Esophagus muscularis mucosa (tissue), 4 donors: ENCODE measurements at places on chromosomes 11 and 22. TPM values are rescaled to one million over a fixed set of nuclear protein-coding genes. Genes with fewer than 3 reads are reported as not detected.

GRCh38 chr11:106969644-106970355 is 48.5 kb downstream of the GUCY1A2 start:
- H3K4me1 ChIP-seq = no peaks in the 10 kb centered on the region
- DNase-seq = no peak
- H3K4me3 ChIP-seq = no peak overlapping the region
- H3K27me3 ChIP-seq = no peaks in the 10 kb centered on the region
- H3K36me3 ChIP-seq = no peaks in the 10 kb centered on the region

DNA sequence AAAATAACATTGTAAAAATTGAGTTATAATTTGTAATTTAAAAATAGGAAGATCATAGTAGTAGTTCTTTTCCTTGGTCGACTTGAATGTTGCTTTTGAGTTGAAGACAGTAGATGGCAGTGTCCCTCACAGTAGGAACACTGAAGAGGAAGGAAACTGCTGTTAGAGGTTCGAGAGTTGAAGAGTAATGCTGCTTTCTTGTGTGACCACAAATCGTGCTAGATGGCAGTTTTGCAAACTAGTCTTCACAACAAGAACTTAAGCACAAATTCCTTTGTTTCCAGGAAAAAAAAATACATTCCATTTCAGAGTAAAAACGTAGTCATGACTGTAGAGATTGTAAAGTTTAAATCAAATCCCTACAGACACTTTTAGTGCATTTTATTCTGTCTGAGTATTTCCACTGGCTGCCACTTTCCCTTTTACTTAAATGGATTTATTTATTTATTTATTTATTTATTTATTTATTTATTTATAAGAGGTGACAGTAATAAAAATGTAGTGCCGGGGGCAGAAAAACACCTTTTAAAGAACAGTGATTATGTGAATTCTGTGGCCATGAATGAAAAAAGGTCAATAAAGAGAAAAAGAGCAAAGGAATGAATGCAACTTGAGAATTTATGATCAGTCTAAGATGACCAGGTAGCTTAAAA is 54.6 kb downstream of the SPECC1L start:
- no peak for DNase-seq
- no peaks in the 10 kb centered on the region for H3K27me3 ChIP-seq
- H3K27ac ChIP-seq = no peak overlapping the region
- no peak overlapping the region for H3K4me3 ChIP-seq
- H3K36me3 ChIP-seq = peaks cover 32% of the 10 kb centered on the region
- peaks cover 19% of the 10 kb centered on the region for H3K4me1 ChIP-seq

DNA sequence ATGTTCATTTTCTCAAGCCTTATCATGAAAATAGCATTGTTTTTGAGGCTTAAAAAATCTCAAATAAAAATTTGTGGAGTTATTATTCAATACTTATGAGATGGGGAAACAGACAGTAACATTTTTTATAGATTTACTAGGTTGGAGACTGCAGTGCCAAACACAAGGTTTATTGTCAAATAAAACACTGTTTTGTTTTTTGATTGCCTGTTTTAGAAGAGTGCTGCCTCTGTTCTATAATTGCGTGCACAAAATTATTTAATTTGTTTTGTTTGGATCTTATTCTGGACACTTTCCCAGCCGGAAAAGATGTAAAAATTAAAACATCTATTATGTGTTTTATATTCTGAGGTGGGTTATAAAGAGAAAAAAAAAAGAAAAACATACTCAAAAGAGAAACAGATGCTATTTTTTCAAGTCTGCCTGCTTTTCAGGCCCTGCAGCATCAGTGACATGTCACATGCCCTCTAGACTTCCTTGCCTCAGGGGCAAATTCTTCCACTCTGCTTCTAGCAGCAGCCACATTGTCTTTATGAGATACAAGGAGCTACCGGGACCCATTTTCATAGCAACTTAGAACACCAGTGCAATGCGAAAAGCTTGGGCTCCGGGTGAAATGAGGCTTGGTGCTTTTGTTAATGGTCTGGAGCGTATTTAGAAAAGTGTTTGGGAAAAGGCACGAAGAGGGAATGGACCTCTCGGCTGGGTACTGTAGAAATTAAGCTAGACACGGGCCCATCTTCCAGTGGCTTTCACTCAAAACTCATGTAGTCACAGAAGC is 77.5 kb downstream of the EFCAB6 start:
- peak; percentile 24 for DNase-seq
- H3K4me3 ChIP-seq = no peak overlapping the region
- no peaks in the 10 kb centered on the region for H3K27me3 ChIP-seq

DNA sequence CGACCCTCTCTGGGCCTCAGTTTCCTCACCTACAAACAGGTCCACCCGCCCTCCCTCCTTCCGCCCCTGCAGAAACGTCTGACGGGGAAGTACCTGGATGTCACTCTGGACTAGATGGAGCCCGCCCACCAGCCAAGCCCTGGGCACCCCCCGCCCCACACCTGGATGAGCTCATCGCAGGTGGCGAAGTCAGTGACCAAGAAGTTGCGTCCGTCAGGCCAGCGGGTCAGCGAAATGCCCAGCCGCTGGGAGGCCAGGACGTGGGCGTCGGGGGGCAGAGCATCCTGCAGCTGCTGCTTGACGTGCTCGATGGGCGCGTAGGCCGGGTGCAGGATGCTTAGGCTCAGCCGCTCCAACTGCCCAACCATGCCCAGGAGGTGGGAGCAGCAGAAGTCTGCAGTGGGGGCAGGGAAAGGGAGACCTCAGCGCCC is 897 bp downstream of the PNPLA5 start:
- H3K4me1 ChIP-seq = peaks cover 13% of the 10 kb centered on the region
- no peak overlapping the region for H3K4me3 ChIP-seq
- no peak for DNase-seq
- H3K27me3 ChIP-seq = peaks cover 30% of the 10 kb centered on the region
- H3K27ac ChIP-seq = no peak overlapping the region

- H3K36me3 ChIP-seq = no peaks in the 10 kb centered on the region
- DNase-seq = no peak
- no peak overlapping the region for H3K4me3 ChIP-seq
These were observed 107.3 kb upstream of the FGF3 start for GRCh38 chr11:69926376-69927050.

DNA sequence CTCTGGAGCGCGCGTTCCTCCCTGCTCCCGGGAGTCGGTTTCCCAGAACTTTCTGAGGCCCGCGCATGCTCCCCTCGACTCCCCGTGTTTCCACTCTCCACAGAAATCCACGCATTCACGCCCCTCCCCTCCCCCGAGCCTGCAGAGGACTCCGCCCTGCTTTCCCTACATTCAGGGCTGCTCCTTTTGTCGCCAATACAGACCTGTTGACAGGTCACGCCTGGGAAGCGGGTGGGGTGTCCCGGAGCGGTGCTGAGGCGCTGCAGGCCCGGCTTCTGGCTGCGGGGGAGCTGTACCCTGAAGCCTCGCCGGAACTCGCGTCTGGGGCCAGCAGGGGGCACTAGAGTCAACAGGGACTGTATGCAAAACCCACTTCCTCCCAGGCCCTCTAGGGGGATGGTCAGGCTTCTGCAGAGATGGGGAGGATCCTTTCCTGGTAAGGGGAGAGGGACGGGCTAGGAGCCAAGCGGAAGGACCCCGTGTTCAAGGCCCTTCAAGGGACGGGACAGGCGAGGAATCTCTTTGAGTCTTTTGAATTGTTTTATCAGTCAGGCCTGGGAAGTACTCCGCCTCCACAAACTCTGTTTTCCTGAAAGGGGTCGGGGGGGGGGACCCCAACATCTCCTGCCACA is at the start of gene PRAME:
TSS of gene PRAME (minus strand) at position 294 of the 632 bp plus-strand sequence. CDS start 2,433 bp downstream, outside the sequence.
- no peak within 1 kb of the TSS for H3K27ac ChIP-seq
- no peaks in the 10 kb centered on the region for H3K4me1 ChIP-seq
- no peak within 1 kb of the TSS for H3K4me3 ChIP-seq
- H3K27me3 ChIP-seq = no peaks in the 10 kb centered on the region

DNA sequence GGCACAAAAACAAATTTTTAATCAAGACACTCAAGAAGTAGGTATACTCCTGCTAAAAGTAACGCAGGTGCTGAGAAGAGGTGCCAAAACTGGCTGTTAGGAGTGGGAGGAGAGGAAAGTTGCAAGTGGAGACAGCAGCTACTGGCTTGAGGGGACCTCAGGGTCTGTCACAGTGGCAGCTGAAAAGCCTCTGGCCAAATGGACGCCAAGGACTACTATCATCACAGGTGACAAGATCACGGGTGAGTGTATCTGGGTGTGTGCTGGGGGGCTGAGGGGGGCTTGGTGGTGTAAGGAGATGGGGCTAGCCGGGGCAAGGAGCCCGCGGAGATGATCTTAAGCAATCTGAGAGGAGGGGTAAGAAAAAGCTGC is 687 bp downstream of the ZNF202 start:
- peaks cover 17% of the 10 kb centered on the region for H3K4me1 ChIP-seq
- H3K36me3 ChIP-seq = no peaks in the 10 kb centered on the region
- peak overlapping the region; percentile 83 for H3K27ac ChIP-seq
- peak overlapping the region; percentile 80 for H3K4me3 ChIP-seq
- no peak for DNase-seq

- no peaks in the 10 kb centered on the region for H3K36me3 ChIP-seq
- H3K27me3 ChIP-seq = no peaks in the 10 kb centered on the region
- H3K27ac ChIP-seq = no peak overlapping the region
These were observed 19.5 kb downstream of the ZNF74 start for GRCh38 chr22:20413217-20414058.

DNA sequence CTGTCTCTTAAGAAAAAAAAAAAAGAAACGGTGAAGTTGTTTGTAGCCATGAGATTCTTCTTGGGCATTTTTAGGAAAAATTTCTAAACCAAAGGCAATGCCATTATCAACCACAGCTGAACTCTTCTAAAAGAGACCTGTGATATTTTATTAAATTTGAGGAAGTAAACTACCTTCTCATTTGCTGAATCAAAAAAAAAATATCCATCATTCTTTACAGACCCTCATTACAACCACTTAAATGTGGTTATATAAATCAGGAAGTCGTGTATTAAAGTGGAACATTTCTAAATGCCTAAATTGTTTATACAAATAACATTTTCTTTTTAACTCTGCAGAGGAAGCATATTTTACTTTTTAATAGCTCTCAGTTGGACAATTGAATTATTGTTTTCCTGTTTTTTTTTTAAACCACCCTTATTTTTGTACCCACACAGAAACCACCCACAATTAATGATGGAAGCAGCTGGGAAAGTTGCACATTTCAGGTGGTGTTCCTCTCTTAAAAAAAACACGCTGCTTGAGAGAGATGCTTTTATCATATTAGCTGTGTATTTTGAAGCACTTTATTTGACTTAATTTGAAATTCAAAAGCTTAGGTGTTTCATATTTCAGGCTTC is 91.2 kb downstream of the ARHGAP42 start:
- no peaks in the 10 kb centered on the region for H3K36me3 ChIP-seq
- H3K4me1 ChIP-seq = no peaks in the 10 kb centered on the region
- H3K27me3 ChIP-seq = no peaks in the 10 kb centered on the region
- DNase-seq = no peak

DNA sequence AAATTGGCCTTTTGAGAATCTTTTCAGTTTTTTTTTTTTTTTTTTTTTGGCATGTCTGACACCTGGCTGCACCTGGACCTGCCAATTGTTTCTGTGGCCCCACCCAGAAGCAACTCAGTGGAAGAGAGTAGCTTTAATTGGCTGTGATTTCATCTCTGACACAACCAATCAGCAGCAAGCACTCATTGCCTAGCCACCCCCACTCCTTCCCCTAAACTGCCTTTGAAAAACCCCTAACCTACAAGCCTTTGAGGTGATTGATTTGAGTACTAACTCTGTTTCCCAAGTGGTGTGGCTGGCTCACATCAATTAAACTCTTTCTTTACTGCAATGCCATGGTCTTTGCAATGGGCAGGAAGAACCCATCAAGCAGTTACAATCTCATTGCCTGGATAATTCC is 98.2 kb upstream of the CHORDC1 start:
- no peak overlapping the region for H3K27ac ChIP-seq
- H3K27me3 ChIP-seq = no peaks in the 10 kb centered on the region
- H3K36me3 ChIP-seq = no peaks in the 10 kb centered on the region

DNA sequence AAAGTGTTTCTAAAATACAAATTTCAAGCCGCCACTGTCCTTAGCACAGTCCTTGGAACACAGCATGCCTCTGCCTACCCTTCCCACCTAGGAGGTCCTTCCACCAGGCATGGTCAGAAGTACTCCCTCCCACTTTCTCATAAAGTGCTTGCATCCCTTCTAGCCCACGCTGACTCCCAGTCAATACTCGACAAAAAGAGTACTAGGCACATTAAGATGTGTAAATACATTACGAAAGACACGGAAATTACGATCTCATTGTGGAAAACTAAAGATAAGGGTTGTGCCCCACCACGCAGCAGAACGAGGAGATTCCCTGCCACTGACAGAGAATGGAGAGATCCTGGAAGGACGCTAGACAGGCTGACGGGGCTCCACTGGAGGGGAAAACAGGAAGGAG is 13.5 kb downstream of the CHKA start:
- no peaks in the 10 kb centered on the region for H3K27me3 ChIP-seq
- no peak for DNase-seq
- H3K27ac ChIP-seq = no peak overlapping the region
- H3K4me1 ChIP-seq = peaks cover 13% of the 10 kb centered on the region
- H3K4me3 ChIP-seq = no peak overlapping the region
- peaks cover 5% of the 10 kb centered on the region for H3K36me3 ChIP-seq

DNA sequence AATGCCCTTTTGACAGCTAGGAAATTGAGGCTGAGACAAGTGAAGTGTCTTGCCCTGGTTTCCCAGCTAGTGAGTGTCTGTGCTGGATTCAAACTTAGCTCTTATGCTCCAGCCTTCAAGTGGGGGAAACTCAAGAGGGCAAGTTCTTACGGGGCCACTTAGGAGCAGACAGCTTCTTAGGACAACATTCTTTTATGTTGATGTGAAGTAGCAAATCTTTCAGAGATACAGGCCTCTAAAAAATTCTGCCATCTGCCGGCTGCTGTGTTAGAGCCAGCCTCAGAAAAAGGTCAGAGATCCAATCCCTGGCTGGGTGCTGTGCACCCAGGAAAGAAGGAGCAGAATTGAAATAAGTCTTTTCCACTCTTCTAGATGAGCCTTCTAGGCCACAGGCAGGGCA is 26.6 kb downstream of the TIMP3 start:
- H3K36me3 ChIP-seq = peaks cover 24% of the 10 kb centered on the region
- H3K4me1 ChIP-seq = peaks cover 100% of the 10 kb centered on the region
- peak overlapping the region; percentile 83 for H3K27ac ChIP-seq

- no peak for DNase-seq
- peaks cover 69% of the 10 kb centered on the region for H3K36me3 ChIP-seq
- H3K4me1 ChIP-seq = no peaks in the 10 kb centered on the region
- H3K4me3 ChIP-seq = no peak overlapping the region
- H3K27me3 ChIP-seq = no peaks in the 10 kb centered on the region
- H3K27ac ChIP-seq = no peak overlapping the region
These were observed 18.3 kb downstream of the PIK3IP1 start for GRCh38 chr22:31274017-31274416.

- no peaks in the 10 kb centered on the region for H3K4me1 ChIP-seq
- no peaks in the 10 kb centered on the region for H3K36me3 ChIP-seq
- H3K27me3 ChIP-seq = no peaks in the 10 kb centered on the region
- H3K4me3 ChIP-seq = no peak overlapping the region
These were observed 31.0 kb downstream of the TMPRSS5 start for GRCh38 chr11:113675003-113675561.

GRCh38 chr11:13965337-13965736 is 2.8 kb downstream of the SPON1 start:
- DNase-seq = no peak
- no peak overlapping the region for H3K27ac ChIP-seq
- H3K4me3 ChIP-seq = no peak overlapping the region
- H3K36me3 ChIP-seq = no peaks in the 10 kb centered on the region
- H3K4me1 ChIP-seq = peaks cover 35% of the 10 kb centered on the region

GRCh38 chr11:68255526-68255925 is 16.2 kb downstream of the C11orf24 start:
- H3K4me1 ChIP-seq = peaks cover 6% of the 10 kb centered on the region
- no peak overlapping the region for H3K4me3 ChIP-seq
- no peak overlapping the region for H3K27ac ChIP-seq
- H3K27me3 ChIP-seq = no peaks in the 10 kb centered on the region
- no peak for DNase-seq
- no peaks in the 10 kb centered on the region for H3K36me3 ChIP-seq

The LIF gene
- 0.19 TPM for total RNA-seq

The SYT8 gene
- total RNA-seq = not detected

The SLC22A9 gene
- not detected for total RNA-seq

The BIRC3 gene
- 11.3 TPM for total RNA-seq
